ENCODE measurements at places on chromosomes 12 and 14.

DNA sequence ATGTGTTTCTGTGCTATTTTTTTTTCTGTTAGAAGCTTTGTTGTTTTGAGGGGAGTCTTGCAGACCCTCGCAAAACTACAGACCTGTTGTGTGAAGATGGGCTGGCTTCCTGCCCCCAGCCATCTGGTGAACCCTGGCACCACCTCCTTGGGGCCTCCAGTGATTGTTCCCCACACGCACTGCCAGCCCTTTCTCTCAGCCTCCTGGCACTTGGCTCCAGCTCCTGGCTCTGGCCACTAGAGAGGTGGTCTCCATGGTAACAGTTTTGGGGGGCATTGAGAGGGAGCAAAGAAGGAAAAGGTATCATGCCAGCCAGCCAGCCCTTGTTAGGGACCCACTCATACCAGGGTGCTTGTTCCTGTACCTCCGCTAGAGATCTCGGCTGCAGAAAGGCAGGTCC lies 176.4 kb upstream of the RPH3A start:
- no peak for DNase-seq

- no peak for DNase-seq
Measured at GRCh38 chr12:112393328-112393727, 11.1 kb upstream of the HECTD4 start.

DNA sequence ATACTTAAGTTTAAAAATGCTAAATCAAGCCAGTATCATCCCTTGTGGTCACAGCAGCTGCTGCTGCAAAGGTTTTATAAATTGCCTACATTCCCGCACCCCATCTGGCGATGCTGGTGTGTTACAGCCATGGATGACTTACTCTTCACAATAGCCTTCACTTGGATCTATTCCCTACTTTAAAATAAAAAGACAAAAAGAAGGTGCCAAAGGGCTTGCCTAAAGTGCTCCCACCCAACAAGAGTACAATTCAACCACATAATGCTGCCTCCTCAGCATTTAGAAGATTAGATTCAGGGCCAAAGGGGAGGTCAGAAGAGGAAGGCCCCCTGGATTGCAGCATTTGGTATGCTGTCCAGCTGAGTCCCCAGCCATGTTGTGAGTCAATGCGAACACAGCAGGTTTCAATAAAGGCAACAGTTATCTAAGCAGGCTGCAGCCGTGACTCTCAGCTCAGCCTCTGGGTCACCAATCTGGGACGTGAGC lies 176.1 kb downstream of the DAD1 start:
- DNase-seq: no peak

DNA sequence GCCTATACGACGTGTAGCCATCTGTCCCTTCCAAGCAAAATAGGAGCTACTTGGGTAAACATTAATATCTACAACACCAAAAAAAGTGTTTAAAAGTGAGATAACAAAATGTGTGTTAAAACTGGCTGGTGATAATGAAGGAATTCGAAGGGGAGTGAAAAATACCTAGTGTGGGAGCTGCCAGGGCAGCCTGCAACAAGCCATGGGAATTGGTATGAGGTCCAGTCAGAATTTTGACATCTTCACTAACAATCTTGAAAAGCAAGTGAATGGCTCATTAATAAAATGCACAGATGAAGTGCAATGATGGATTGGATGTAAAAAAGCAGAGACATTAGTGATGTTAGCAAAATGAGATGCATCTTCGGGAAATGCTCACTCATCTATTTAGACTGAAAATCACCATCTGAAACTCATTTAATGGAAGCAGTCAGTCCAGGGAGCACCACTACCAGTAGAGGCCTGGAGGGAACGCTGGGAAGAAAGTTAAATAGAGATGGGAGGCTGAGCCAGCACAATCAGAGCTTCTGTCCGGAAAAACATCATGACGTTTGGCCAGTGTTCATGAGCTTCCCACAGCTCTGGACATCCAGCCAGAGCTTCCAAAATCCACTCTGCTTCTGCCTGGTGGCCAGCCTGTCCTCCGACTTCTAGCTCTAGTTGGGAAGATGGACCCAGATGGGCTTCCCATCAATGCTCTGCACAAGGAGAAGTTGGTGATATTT lies 405.0 kb upstream of the TMTC1 start:
- no peak for DNase-seq

GRCh38 chr14:97413966-97414717 lies 617.0 kb downstream of the VRK1 start:
- peak; percentile 70 for DNase-seq

- DNase-seq: no peak
Measured at GRCh38 chr14:60355768-60356167, 106.7 kb downstream of the PPM1A start.

DNA sequence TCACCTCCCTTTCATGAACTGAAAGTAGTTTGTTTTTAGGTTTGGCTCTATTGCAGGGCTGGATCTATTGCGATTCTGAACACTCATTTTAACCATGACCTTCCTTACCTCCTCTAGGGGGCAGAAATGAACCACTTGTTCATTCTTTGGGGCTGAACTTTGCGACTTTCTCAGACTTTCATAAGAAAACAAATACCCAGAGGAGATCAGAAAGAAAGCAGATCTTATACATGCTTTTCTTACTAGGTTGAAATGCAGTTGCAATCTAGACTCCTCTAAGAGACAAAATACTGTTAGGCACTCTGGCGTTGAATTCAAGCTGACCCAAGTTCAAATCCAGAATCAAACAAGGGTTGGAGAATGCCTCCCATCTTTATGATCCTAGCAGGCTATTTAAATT lies 32.6 kb upstream of the PLEKHG3 start:
- peak; percentile 14 for DNase-seq

DNA sequence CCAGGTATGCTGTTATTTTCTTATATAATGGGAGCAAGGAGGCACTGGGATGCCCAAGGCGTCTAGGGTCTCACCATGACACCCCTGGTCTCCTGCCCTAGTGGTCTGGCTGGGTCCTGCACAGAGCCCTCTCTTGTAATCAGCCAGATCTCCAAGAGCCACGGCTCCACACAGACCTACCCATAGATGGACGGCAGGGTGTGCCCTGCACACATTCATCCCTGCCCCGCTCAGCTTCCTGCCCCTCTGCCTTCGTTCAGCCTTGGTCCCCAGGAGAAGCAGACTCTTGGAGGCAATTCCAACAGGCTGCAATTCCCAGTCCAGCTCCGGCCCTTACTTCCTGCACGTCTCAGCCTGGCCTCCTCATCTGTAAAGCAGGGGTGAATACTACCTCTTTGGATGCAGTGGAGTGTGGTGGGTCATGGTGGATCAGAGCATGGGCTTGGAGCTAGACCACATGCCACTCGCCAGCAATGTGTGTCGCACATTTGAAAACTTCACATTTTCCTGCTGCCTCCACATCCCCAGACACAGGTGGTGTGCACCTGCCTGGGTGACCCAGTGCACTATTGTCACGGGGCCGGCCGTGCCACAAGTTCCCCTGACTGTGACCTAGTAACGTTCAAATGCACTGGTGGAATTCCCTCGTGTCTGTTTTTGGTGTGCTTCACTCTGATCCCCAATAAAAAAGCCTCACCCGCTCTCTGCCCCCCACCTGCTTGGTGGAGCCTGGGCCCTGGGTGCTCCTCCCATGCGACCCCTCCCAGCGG lies 171.1 kb upstream of the PRMT8 start:
- no peak for DNase-seq

GRCh38 chr12:17304503-17305347 lies 698.8 kb upstream of the LMO3 start:
- DNase-seq: no peak

DNA sequence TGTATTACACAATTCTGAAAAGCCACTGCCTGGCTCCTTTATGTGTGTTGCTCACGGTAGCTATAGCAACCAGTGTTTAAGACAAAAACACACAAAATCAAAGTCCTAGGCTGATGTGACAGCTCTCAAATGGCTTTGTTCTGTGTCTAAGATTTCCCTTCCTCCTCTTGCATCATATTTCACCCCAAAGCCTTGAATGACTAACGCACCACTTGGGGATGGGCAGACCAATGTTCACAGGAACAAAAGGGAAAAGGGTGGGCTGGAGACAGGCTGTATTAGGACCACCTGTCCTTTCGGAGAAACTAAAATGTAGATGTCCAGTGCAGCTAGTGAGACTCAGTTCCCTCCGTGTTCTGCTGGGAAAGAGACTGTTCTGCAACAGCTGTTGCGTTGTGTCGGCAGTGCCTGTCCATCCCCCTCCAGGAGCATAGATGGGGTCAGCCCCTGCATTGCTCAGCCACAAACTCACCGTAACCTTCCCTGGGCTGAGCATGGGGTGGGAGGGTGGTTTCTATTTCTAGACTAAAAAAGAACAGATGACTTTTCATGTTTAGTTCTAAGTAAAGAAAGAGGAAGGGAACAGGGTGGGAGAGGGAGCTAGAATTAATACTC lies 26.8 kb upstream of the DAAM1 start:
- no peak for DNase-seq

DNA sequence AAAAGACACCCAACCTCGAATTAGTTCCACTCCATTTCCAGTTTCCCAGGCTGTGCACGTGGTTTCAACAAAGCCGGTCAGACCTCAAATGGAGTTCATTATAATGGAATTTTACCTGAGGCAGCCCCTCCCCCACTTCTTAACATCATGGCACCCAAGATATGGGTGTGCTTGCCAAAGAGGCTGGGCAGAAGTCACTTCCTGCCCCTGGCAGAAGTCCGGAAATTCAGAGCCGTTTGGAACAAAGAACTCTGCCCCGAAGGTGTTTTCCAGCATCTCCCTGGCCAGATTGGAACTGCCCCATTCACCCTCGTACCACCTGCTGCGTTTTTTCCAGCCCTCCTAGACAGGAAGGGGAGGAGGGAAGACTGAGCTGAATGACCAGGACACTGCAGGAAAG lies 8.2 kb downstream of the VDR start:
- no peak for DNase-seq

DNA sequence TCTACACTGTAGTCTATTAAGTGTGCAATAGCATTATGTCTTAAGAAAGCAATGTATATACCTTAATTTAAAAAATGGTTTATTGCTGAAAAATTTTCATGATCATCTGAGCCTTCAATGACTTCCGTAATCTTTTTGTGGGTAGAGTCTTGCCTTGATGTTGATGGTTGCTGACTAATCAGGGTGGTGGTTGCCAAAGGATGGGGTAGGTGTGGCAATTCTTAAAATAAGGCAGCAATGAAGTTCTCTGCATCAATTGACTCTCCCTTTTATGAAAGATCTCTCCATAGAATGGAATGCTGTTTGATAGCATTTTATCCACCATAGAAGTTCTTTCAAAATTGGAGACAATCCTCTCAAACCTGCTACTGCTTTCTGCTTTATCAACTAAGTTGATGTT lies 41.1 kb downstream of the BBS10 start:
- no peak for DNase-seq

DNA sequence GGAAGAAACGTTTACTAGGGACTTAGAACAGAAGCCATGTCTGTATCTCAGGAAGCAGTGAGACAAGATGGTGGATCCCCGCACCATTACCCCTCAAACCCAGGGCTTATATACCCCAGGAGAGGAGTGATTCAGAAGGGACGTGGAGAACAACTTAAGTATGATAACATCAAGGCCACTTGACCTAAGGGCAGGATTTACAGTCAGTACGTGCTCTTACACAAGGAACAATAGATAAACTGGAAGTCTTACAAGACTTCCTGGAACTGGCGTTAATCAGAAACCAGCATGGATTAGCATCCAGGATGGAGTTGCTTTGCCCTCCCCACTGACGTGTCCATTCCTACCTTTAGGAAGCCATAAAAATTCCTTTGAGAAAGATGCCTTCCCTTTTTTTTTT lies 8.6 kb upstream of the ETFBKMT start:
- DNase-seq: no peak

GRCh38 chr12:102950950-102951619 lies 6.4 kb upstream of the ASCL1 start:
- no peak for DNase-seq

GRCh38 chr12:65871865-65872645 lies 47.8 kb downstream of the HMGA2 start:
- no peak for DNase-seq

DNA sequence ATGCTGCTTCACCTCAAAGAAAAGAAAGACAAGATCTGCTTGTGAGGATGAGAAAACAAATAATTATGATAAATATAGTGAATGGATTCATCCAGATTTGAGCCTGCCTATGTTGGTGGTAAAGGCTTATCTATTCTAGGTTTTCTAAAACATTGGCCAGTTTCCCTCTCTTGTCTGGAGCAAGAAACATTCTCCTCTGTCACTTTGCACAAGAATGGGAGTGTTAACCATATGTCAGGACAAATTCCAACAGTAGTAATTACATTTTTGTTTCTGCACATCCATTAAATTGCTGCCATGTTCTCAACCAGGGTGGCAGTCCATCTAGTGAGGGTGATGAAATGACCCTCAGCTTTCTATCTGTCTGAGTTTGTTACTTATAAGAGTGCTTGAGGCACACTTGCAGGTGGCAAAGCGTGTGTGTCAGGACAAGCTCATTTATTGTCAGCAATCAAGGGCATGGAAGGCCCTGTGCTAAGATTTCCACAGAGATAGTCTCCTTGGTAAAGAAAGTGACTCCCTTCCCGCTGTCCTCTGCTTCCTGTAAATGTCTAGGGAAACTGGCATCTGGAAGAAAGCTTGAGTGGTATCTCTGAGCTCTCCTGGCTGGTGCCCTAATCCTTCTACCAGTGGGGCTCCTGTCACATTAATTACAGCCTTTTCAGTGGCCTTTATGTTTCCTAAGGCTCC lies 502.1 kb upstream of the FLRT2 start:
- DNase-seq: no peak

DNA sequence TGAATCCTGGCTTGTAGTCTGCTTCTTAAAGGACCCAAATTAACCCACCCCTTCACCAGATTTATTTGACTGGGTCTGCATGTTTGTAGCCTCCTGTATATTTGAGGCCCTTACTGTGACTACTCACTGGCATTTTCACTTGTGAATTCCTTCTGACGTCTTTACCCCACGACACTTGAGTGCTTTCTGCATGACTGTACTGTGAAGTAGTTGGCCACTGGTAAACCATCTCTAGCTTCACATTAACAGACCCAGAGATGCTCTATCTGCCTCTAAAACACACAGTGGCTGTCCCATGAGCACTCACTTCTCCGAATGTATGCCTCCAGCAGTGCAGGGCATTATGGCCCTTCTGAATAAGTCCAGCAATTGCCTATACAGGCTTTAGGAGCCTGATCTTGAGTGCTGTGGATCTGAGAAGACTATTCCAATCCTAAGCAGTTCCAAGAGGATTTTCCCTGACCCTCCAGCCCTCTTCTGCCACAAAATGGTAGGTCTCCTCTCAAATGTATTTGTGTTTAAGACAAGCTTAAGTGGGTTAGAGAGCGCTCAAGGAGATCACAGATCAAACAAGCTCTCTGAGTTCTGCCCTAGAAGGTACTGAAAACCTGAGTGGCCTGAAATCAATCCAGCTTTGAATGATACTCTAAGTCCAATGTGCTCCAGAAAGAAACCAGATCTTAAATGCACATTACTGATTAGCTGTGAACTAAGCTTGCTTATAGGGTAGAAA lies 534.7 kb downstream of the RPS29 start:
- DNase-seq: no peak

GRCh38 chr12:72277415-72277814 lies 5.2 kb downstream of the TRHDE start:
- DNase-seq: no peak
